ENCODE measurements at places on chromosomes 13 and 19.

GRCh38 chr19:1295169-1296012 lies 9.7 kb downstream of the EFNA2 start:
- DNase-seq: no peak

GRCh38 chr13:19981685-19982238 lies 23.2 kb downstream of the ZMYM2 start:
- no peak for DNase-seq

- peak; percentile 68 for DNase-seq
These were observed at the start of gene APLP1 for GRCh38 chr19:35868172-35868822. Gene APLP1, plus strand, starts transcription at chr19:35868574. Its CDS starts 63 bp downstream, at chr19:35868637.

DNA sequence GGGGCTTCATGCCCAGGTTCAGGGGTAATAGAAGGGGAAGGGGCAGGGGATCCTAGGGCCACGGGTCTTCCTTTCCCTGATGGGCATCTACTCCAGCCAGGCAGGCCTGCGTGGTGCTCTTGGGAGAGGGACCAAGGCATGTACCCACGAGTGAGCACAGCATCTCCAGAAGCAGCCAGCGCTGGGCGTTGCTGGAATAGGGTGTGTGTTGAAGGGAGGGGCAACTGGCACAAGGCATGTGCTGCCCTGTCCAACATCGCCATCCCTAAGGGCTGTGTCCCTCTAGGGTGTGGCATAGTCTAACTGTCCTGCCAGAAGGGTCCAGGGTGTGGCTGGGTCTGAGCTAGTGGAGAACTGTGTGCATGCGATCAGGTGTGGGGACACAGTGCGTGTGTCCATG lies 2.9 kb downstream of the NOTCH3 start:
- no peak for DNase-seq

DNA sequence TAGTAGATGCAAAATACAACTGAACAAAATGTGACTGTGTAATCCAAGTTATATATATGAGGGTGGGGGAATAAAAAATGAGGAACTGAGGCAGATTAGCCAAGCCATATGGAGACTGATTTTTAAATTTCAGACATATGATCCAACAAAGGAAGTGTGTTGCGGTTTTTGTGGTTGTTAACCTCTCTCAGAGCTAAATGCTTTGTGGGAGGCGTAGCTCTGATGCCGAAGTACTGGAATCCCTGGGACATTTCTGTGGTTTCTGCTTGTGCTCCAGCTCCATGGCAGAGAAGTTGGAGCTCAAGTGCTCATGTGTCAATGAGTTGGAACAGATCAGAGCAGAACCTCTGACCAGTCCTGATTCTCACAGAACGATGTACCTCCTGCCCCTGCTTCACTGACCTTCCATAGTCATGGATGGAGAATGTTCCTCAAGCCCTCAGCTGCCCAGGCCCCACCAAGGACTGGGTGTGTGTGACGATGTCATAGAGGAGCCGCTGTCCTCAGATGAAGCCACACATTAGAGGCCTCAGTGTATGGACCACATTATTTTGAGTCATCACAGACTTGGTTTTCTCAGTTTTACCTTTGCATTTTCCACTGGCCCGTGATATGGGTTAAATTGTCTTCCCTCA lies 107.6 kb downstream of the SOX1 start:
- DNase-seq: no peak

- DNase-seq: no peak
These were observed 915 bp downstream of the F10 start for GRCh38 chr13:113123226-113124201.

DNA sequence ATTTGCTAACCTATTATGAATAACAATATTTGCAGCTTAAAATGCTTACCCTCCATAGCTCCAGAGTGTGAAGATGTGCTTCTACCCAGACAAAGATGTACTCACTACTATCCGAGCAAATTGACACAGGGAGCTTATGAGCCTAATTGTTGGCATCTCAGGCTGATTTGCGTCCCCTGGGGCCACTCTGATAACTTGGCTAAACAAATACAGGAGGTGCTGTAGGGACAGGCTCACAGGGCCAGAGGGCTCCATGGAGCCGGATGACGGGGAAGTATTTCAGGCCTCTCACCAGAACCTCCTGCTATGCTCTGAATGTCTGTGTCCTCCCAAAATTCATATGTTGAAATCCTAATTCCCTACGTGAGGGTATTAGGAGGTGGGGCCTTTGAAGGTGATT lies 26.7 kb upstream of the C19orf12 start:
- DNase-seq: no peak

DNA sequence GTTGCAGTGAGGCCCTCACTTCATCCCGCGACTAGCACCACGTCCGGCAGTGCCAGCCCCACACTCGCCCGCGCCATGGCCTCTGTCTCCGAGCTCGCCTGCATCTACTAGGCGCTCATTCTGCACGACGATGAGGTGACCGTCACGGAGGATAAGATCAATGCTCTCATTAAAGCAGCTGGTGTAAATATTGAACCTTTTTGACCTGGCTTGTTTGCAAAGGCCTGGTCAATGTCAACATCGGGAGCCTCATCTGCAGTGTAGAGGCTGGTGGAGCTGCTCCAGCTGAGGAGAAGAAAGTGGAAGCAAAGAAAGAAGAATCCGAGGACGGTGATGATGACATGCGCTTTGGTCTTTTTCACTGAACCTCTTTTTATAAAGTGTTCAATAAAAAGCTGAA lies 48.6 kb downstream of the NLRP12 start:
- no peak for DNase-seq

- no peak for DNase-seq
These were observed 36.5 kb downstream of the SIPA1L3 start for GRCh38 chr19:37943480-37943879.

GRCh38 chr19:33064792-33065550 lies at the start of gene RHPN2:
Gene RHPN2, minus strand, starts transcription at chr19:33064888. Its CDS starts 36 bp downstream, at chr19:33064852.
- no peak for DNase-seq

GRCh38 chr19:16834747-16835146 lies 5.5 kb downstream of the SIN3B start:
- no peak for DNase-seq

- DNase-seq: no peak
These were observed 12.2 kb downstream of the ZNF112 start for GRCh38 chr19:44344255-44344654.

DNA sequence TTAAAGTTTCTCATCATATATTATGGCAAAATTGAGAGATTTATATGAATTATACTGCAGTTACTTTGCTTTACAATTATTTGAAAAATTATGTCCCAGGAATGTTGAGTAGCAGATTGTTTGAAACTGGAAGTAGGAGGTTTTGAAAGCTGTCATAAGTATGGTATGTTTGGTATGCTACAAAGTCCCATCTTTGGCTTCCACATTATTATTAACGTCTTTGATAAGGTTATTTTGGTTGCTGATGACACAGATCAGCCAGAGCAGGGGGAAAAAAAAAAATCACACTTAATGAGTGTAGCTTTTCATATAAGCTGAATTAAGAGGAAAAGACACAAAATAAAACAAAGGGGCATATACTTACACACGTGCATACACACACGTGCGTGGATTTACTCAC lies 130.1 kb downstream of the SLITRK1 start:
- no peak for DNase-seq

- no peak for DNase-seq
These were observed 55.3 kb downstream of the FRY start for GRCh38 chr13:32086791-32087441.

DNA sequence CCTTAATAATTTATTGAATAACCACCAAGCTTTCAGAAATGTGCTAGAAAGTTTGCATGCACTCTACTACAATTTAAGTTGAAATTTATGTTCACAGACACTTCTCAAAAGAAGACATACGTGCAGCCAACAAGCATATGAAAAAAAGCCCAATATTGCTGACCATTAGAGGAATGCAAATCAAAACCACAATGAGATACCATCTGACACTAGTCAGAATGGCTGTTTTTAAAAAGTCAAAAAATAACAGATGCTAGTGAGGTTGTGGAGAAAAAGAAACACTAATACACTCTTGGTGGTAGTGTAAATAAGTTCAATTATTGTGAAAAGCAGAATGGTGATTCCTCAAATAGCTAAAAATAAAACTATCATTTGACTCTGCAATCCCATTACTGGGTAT lies 308.8 kb upstream of the PCDH9 start:
- DNase-seq: no peak

- DNase-seq: no peak
These were observed 133.2 kb downstream of the FRY start for GRCh38 chr13:32164622-32165268.

GRCh38 chr13:98299235-98299965 lies 122.3 kb upstream of the RNF113B start:
- no peak for DNase-seq

DNA sequence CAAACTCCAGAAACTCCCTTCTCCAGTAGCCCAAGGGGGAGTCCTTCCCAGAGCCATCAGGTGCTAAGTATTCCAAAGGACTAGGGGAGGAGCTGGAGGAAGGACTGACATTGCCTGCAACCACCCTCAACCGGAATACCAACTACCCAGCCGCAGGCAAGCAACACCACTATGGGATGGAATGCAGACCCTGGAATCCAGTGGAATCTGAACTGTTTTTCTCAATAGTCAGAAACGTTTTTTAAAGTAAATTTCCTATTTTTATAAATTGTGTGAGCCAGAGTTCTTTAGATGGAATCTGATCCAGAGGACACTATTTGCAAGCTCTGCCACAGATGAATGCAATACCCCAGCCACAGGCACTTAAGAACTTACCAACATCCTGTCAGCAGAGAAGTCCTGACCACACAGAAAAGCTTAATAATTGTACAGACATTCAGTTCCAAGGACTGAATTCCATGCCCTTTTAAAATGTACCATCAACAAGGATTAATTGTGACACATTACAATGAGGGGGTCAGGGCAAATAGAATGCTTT lies 92.1 kb downstream of the USP12 start:
- DNase-seq: no peak

- DNase-seq: no peak
These were observed 1.8 kb downstream of the ZSWIM4 start for GRCh38 chr19:13797058-13797440.

- DNase-seq: no peak
These were observed 17.9 kb downstream of the OR7A5 start for GRCh38 chr19:14817052-14817451.

DNA sequence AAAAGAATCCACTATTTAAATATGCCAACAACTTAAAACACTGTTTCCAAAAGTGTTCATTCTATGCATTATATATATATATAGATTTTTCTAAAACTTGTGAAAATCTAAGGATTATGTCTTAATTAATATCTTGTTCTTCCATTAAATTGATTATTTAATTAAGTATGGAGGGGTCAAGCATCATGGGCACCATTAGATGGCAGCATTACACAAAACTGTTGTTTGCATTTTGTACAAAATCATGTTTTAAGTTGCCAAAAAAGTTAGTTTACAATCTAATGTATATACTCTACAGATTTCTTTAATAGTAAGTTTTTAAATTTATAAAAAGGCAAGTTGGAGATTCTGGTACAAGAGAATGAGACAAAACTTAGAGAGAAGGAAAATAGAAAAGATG lies 213.2 kb upstream of the EDNRB start:
- DNase-seq: no peak

- no peak for DNase-seq
These were observed 4.7 kb downstream of the DNMT1 start for GRCh38 chr19:10190026-10190425.

DNA sequence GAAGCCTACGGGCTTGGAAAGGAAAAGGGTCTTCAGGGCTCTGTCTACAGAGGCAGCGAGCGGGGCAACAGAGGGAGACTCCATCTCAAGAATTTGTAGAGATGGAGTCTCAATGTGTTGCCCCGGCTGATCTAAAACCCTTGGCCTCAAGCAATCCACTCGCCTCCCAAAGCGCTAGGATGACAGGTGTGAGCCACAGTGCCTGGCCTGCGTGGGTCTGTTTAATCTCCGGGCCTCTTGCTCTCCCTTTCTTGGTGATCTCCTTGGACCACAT lies 8.1 kb downstream of the RPS9 start:
- no peak for DNase-seq

DNA sequence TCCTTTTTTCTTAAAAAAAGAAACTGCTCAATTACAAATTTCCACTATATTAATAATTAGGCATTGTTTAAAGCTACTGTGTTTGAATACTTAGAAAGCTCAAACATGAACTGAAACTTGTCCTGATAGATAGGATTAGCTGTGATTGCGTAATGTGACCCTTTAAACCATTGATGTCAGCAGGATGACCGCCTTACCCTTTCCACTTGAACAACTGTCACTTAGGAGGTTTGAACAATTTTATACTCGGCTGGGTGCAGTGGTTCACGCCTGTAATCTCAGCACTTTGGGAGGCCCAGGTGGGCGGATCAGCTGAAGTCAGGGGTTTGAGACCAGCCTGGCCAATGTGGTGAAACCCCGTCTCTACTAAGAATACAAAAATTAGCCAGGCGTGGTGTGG lies 2.9 kb downstream of the LAMP1 start:
- DNase-seq: no peak

DNA sequence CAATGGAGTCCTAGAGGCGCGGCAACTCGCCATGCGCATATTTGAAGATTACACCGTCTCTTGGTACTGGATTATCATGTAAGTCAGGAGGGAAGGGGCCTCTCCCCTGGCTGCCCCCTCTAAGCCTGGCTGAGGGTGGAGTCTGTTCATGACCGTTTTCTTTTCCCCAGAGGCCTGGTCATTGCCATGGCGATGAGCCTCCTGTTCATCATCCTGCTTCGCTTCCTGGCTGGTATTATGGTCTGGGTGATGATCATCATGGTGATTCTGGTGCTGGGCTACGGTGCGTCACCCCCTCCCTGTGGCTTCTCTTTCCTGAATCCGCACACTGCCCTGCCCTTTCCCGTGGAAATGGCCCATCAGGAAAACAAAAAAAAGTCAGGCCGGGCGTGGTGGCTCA lies 6.5 kb downstream of the SLC44A2 start:
- DNase-seq: no peak

All from substantia nigra (tissue), 51 donors.